ENCODE measurements at places on chromosomes 6 and 20. TPM values are rescaled to one million over a fixed set of nuclear protein-coding genes. Genes with fewer than 3 reads are reported as not detected.

The OPRL1 gene
- total RNA-seq: 1.1 TPM

The FLRT3 gene
- total RNA-seq: not detected

The CGAS gene
- total RNA-seq: 5.2 TPM

The LINC00237 gene
- not detected for total RNA-seq

The COL12A1 gene
- not detected for total RNA-seq

The CFB gene
- total RNA-seq: 1.0 TPM

The SEC23B gene
- total RNA-seq: 31.2 TPM

The DUSP22 gene
- 40.5 TPM for total RNA-seq

The NEDD9 gene
- total RNA-seq: 32.4 TPM
